ENCODE measurements at places on chromosomes 12 and 14.

DNA sequence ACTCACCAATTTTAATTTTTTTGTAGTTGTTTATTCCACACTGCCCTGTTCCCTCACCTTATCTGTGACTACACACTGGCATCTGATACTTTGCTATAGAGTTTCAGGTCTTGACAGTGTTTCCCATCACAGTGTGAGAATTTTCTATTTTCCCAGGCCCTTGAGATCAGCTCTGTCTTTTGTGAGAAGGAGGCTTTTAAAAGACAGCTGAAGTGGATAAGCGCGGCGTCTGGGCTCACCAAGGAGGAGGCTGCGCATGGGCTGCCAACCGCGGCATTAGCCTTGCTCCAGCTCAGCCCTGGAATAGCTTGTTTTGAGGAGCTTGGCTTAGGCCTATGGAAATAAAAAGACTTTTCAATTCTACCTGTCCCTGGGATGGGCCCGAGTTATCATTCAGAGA is 181.3 kb downstream of the RMST start:
- no peak for DNase-seq

GRCh38 chr12:8692573-8692972 is 5.2 kb upstream of the RIMKLB start:
- DNase-seq = no peak

GRCh38 chr14:68394118-68394763 is 398.6 kb downstream of the ZFP36L1 start:
- no peak for DNase-seq

DNA sequence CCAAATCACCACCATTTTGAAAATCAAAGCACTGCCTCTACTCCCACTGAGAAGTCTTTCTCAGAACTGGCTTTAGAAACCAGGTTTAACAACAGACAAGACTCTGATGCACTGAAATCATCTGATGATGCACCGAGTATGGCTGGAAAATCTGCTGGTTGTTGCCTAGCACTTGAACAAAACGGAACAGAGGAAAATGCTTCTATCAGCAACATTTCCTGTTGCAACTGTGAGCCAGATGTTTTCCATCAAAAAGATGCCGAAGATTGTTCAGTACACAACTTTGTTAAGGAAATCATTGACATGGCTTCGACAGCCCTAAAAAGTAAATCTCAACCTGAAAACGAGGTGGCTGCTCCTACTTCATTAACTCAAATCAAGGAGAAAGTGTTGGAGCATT is 115.0 kb upstream of the NPAS3 start:
- DNase-seq = no peak

DNA sequence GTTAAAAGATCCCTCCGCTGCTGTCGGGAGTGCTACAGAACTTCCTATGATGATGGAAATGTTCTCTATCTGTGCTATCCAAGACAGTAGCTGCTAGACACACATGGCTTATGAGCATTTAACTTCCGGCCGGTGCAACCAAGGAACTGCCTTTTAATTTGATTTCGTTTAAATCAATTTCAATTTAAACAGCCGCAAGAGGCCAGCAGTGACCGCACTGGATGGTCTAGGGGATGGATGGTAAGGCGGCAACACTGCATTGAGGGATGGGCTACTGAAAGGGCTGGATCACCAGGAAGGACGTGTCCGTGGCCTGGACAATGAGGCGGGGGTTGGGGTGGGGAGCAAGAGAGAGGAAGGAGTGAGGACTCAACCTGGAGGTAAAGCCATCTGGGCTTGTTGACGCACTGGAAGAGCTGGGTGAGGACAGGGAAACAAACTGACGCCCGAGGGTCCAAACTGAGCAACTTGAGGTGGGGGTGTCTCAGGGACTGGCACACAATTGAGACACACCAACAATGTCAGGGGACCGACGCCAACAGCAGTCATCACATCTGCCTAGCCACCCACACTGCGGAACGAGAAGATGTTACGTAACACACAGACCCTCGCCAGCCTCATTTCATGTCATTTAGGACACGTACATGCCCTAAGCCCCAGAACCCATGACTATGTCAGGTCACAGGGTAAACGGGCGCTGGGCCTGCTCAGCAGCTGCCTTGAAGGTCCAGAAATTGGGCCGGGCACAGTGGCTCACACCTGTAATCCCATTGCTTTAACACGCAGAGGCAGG is 57.6 kb downstream of the SCARB1 start:
- DNase-seq = no peak

DNA sequence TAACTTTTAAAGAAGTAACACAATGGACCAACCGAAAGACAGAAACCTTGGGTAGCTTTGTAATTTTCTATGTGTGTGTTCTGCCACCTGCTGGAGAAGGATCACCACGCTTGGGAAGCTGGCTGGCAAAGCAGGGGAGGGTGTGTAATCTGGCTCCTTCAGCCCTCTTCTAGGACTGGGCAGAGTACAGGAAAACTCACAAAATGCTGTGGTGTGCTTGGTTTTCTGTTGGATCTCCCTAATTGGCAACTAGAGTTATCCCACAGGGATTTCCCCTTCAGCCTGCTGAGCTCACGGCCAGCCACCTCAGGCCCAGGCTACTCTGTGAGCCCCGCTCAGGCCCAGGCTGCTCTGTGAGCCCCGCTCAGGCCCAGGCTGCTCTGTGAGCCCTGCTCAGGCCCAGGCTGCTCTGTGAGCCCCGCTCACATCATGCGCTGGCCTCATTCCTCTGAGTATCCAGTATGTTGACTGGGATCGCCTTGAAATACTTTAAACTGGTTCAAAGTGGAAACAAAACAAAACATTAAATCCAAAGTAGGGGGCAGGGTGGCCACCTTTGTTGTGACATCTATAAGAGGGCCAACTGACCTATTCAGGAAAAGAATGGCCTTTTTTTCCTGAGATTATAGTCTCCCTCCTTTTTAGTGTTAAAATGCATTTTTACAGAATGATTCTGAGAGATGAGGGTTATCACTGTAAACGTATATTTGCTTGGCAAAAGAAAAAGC is 52.0 kb upstream of the RNU6-8 start:
- peak; percentile 6 for DNase-seq

- DNase-seq = no peak
These were observed 694.3 kb upstream of the TBX3 start for GRCh38 chr12:115378291-115378690.

DNA sequence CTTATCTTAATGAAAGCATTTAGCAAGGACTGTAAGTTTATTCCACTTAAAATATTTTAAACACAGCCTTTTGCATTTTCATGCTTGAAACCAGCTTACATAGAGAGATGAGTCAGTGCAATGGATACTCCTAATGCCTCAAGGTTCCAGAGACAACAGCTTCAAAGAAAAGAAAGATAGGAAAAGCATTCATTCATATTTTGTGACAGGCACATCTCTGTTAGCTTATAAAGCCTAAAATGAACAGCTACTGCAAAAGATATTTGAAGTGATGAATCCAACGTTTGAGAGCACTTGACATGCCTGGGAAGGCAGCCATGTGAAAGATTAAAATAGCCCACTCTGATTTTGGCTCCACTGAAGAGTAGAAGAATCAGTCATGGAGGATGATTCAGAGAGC is 814.5 kb downstream of the RPS29 start:
- no peak for DNase-seq

DNA sequence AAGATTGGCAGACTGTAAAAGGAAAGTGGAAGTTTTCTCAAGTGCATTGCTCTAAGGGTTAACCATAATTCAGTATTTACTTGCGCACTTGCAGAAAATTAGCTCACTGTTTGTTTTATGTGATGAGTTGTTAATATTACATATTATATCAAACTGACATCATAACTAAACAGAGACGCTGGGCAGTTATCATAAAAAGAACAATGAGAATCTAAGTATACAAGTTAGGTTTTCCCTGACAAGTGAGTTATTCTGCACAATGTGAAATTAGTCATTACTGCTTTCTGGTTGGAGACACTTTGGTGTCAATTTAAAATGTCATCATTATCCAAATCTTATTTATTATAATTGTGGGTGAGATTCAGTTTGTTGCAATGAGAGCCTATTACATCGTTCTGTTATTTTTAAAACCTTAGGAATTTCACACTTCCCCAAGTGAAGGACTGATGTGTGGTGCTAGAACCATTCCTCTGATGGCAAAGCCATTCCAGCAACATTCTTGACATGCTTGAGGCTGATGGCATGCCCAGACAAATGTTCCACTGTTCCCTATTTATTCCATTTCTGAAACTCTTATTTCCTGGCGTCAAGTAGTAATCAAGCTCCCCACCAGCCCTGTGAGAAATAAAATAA is 90.1 kb upstream of the FLRT2 start:
- no peak for DNase-seq

DNA sequence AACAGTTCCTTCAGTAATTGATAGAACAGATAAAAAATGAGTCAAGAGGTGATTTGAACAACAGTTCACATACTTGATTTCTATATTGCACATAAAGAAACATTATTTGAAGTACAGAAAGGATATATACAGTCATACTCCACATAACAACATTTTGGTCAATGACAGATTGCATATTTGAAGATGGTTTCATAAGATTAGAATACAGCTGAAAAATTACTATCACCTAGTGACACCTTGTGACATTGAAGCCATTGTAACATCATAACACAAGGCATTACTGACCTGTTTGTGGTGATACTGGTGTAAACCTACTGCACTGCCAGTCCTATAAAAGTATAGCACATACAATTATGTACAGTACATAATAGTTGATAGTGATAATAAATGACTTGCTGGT is 43.1 kb upstream of the ABCC9 start:
- DNase-seq = no peak

- DNase-seq = no peak
These were observed 6.8 kb downstream of the KRT2 start for GRCh38 chr12:52645120-52645761.

DNA sequence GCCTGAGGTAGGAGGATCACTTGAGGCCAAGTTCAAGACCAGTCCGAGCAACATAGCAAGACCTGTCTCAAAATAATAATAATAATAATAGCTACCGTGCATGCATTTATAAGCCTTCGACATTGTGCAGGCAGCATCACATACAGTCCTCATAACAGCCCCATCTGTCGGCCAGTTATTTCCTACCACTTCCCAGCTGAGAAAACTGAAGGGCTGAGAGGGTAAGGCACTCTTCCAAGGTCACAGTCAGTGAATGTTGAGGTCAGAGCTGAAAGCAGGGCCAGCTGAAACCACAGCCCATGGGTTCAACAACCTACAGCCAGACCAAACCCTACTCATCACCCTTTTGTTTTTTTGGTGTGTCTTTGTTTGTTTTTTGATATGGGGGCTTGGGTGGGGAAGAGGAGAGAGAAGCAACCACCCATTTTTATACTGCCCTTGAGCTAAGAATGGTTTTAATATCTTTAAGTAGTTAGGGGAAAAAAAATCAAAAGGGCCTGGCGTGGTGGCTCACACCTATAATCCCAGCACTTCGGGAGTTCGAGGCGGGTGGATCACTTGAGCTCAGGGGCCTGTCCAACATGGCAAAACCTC is 16.8 kb upstream of the ITPK1 start:
- DNase-seq = peak; percentile 49

DNA sequence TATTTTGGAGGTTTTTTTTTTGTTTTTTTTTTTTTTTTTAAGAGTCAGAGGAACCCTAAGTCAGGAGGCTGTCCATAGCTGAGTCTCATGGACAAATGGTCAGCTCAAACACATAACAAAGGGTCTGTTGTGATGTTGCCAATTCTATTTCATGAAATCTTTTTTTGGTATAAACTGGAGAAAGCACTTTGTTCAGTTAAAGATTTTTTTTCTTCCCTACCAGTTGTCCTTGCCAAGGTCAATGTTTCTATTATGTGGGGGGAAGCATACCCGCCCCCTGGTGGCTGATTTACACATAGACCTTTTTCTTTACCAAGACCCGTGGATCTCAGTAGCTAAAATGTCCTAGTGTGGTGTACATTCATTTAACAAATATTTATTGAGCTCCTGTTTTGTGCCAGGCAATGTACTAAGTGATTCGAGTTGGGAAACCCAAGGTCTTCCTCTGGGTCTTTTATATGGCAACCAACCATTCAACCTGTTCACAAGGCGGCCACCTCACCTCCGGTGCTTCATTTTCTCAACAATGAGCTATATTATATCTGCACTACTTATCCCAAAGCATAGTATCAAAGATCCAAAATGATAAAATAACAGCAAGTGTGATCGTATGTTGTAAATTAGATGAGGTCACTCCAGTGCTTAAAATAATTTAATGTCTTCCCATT is 214.5 kb downstream of the PAH start:
- peak; percentile 15 for DNase-seq

DNA sequence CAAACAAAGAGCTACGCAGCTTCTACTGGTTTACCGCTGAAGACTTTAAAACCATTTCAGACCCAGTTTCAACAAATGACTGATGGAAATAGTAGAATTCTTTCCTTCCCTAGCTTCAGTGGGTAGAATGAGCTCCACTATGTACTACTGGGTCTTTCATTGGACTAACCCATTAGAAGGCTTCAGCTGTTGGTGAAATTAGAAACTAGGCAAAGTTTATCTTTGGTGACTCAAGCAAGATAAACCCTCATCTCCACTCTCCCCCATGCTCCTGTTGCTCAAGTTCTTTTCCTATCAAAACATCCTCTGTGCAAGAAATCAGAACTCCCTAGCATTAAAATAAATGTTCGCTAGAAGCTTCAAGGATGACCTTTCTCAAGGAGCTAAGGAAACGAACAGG is 159.2 kb downstream of the PAWR start:
- DNase-seq = no peak

DNA sequence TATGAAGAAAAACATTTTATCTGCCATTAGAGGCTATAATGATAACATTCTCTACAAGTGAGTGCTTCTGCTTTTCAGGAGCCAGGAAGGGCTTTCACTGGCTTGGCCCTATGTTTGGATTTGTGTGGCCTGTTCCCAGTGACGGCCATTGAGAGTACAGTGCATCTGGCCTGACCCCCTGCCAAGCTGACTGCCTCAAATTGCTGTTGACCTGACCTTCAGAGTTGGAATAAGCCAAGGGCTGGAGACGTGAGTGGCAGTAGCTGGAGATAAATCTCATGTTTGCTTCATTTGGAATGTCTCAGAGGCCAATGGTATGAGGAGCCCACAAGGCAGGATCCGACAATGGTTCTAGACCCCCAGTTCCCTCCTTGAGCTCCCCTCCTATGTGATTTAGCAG is 28.3 kb upstream of the PLEKHG7 start:
- no peak for DNase-seq

GRCh38 chr14:67853715-67854114 is 34.1 kb downstream of the RAD51B start:
- peak; percentile 19 for DNase-seq

DNA sequence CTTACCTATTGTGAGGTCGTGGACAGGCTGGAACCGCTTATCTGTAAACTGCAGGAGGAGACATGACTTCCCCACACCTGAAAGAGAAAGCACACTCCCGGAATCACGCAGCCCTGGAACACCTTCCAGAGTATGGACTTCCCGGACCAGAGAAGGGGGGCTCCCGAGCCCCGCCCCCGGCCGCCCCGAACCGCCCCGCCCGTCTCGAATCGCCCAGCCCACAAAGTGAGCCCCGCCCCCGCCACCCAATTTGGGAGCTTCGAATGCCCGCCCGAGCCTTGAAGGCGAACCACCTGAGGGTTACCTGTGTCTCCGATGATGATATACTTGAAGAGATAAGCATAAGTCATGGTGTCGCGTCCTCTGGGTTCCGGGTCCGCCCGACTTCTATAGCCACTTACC is 235 bp downstream of the RAB2B start:
- DNase-seq = peak; percentile 46
